ENCODE measurements at places on chromosomes 4 and X. TPM values are rescaled to one million over a fixed set of nuclear protein-coding genes. Genes with fewer than 3 reads are reported as not detected.

DNA sequence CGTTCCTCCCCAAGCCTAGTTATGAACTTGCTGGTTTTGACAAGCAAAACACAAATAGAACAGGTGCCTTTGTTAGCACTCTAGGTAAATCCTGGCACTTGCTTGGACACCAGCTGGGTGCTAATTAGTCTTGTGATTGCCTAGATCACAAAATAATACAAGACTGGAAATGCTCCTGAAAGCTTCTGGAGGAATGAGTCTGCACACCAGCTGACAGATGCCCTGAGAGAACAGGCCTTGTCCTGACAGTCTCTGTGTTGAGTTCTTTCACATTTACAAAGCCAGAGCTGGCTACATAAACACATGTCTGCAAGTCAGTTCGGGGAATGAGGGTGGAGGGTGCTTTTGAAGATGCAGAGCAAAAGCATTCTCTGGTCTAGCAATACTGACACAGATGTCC lies 93.8 kb downstream of the ELOVL6 start:
- no peaks in the 10 kb centered on the region for H3K27me3 ChIP-seq
- H3K36me3 ChIP-seq = peaks cover 3% of the 10 kb centered on the region
- peaks cover 8% of the 10 kb centered on the region for H3K4me1 ChIP-seq
- peak overlapping the region; percentile 18 for H3K27ac ChIP-seq
- no peak overlapping the region for H3K4me3 ChIP-seq

Gene GLRB
- total RNA-seq = 0.93 TPM

GRCh38 chr4:101208171-101208570 lies 139.2 kb downstream of the PPP3CA start:
- no peaks in the 10 kb centered on the region for H3K27me3 ChIP-seq
- no peak overlapping the region for H3K4me3 ChIP-seq
- H3K27ac ChIP-seq = no peak overlapping the region

DNA sequence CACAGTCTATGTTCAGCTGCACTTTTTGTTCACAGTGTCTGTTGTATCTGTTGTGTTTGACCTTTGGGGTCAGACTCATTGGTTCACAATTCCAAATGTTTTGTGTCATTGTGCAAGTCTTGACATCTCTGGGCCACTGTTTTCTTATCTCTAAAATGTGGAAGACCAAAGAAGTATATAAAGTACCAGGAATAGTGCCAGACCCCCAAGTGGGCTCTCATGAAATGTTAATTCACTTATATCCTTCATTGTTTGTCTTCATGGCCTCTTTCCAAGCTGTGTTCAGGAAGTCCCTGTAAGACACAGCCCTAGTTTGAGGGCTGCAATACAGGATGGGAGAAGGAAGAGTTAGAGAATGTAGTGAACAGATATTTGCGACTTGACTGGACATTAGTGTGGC lies 468.3 kb upstream of the BOD1L1 start:
- H3K4me1 ChIP-seq = no peaks in the 10 kb centered on the region
- no peaks in the 10 kb centered on the region for H3K36me3 ChIP-seq
- no peak for DNase-seq
- H3K4me3 ChIP-seq = no peak overlapping the region

Gene NRK
- 0.51 TPM for total RNA-seq

Gene TMPRSS11F
- not detected for total RNA-seq

Gene STATH
- not detected for total RNA-seq

DNA sequence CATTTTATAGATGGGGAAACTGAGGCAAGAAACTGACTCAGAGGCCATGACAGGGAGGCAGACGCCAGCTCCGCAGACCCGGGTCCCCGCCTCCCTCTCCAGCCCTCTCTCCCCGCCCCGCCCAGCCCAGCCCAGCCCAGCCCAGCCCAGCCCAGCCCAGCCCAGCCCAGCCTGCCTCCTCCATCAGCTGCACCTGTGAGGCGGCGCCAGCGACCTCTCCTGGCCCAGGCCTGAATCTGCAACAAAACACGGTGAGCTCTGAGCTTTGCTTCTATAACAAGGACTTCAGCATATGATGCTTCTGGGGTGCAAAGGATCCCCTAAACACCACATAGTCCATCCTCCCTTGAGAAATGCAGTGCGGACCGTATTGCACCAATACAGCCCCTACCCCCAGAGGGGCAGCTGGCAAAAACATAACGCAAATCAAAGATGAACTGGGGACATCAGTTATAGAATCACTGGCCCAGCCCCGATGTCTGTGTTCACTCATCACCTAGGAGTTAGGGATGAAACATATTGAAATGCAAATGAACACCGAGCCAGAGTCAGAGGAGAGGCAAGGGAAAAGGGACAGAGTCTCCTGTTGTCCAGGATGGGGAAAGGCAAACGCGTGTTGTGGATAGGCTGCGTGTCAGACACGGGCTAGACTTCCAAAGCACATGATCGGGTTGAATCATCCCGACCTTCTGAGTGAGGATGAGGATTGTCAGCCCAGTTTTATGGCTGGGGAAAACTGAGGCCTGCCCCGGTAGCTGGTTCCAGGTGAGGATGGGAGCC lies 216.1 kb upstream of the PSAPL1 start:
- no peaks in the 10 kb centered on the region for H3K4me1 ChIP-seq
- H3K27me3 ChIP-seq = no peaks in the 10 kb centered on the region
- H3K4me3 ChIP-seq = no peak overlapping the region
- peak; percentile 92 for DNase-seq
- no peaks in the 10 kb centered on the region for H3K36me3 ChIP-seq
- H3K27ac ChIP-seq = peak overlapping the region; percentile 32

DNA sequence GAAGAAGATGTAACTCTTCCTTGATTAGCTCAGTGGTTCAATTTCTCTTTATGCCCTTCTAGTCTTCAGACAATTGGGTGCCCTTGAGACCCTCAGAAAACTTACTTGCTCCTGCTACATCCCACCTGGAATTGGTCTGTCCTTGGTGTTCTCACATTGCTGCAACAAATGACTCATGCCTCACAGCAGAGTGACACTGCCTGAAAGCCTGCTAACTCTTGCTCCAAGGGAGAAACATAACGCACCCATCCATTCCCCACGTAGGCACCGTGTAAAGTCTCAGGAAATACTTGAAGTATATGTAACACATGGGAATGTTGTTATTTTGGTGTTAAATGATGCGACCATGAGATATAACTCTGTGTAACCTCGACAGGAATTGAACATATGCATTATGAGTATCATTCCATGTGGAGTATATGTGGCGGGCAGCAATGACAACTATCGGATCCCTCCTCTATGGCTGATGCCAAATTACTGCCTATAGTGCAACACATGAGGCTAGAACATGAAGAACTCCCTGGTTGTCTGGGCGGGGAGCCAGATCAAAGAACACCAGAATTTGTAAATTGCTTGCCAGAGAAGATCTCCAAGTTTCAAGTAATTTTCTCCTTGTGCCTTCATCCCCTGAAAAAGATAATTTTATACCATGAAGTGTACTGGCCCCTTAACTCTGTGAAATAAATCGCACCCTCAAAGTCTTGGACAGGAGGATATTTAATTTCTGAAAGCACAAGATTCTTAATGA lies 231.3 kb upstream of the STK26 start:
- no peak for DNase-seq
- H3K27ac ChIP-seq = no peak overlapping the region
- H3K36me3 ChIP-seq = peaks cover 79% of the 10 kb centered on the region
- H3K4me3 ChIP-seq = no peak overlapping the region
- H3K27me3 ChIP-seq = no peaks in the 10 kb centered on the region

Gene NPY5R
- total RNA-seq = 4.6 TPM

Gene PNMA5
- total RNA-seq = 0.09 TPM

Gene DMP1
- 0.09 TPM for total RNA-seq

GRCh38 chrX:7637066-7637465 lies 205.9 kb upstream of the VCX start:
- no peaks in the 10 kb centered on the region for H3K36me3 ChIP-seq
- H3K27ac ChIP-seq = no peak overlapping the region
- H3K27me3 ChIP-seq = no peaks in the 10 kb centered on the region

DNA sequence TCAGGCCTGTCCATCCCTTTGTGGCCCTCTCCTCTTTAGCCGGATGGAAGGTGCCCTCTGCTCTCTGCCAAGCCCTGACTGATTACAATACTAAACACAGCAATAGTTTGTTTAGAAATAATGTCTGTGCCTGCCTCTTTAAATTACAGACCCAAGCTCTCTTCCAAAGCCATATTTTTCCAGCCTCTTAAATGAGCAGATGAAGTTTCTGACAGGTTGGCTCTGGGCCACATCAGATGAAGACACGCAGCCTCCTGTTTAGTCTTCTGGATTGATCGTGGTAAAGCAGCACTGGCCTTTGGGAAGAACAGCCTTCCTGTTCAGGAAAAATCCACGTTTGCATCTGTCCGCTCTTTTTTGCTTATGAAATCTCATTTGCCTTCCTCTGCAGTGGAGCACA lies 133.6 kb downstream of the CPE start:
- no peaks in the 10 kb centered on the region for H3K4me1 ChIP-seq
- no peak overlapping the region for H3K27ac ChIP-seq
- H3K4me3 ChIP-seq = no peak overlapping the region
- no peak for DNase-seq

Gene GNRHR
- total RNA-seq = not detected

DNA sequence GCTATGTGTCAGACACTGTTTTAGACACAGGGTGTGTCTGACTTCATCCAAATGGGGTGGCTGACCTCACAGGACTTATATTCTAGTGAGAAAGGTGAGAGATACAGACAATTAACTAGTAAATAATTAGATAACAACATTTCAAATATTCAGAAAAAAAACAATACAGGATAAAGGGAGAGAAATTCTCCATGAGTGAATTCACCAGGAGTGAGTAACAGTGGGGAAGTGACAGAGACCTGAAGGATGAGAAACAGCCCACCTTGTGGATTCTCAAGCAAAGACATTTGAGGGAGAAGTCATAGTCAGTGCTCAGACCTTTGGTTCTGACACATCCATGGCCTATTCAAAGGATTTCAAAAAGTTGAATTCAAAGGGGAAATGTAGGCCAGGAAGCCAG lies 627.9 kb downstream of the IQCM start:
- no peaks in the 10 kb centered on the region for H3K36me3 ChIP-seq
- H3K4me3 ChIP-seq = no peak overlapping the region
- no peaks in the 10 kb centered on the region for H3K4me1 ChIP-seq
- H3K27me3 ChIP-seq = no peaks in the 10 kb centered on the region
- H3K27ac ChIP-seq = no peak overlapping the region
- DNase-seq = no peak

Gene MAP3K15
- 2.9 TPM for total RNA-seq

Gene GLRA2
- total RNA-seq = not detected

DNA sequence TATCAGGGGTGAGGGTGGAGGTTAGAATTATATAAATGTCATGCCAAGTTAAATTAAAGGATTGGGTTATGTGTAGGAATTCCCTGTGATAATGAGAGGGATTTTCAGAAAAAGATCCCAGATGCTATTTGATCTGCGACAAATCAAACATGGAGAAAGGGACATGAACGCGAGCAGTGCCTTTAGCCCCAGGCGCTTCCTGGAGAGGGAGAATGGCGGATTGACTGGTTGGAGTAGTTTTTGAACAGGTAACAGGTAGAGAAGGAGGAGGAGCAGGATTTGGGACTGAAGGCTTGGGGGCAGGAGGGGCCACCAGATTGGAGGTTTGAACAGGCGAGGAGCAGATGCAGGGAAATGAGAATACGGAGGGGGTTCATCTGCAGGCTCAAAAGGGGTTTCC lies 67.1 kb downstream of the LRP2BP start:
- H3K27ac ChIP-seq = no peak overlapping the region
- H3K36me3 ChIP-seq = peaks cover 68% of the 10 kb centered on the region
- H3K27me3 ChIP-seq = no peaks in the 10 kb centered on the region
- H3K4me1 ChIP-seq = no peaks in the 10 kb centered on the region
- H3K4me3 ChIP-seq = peak overlapping the region; percentile 53

- H3K4me3 ChIP-seq = no peak overlapping the region
- H3K36me3 ChIP-seq = no peaks in the 10 kb centered on the region
- H3K27ac ChIP-seq = no peak overlapping the region
- H3K27me3 ChIP-seq = no peaks in the 10 kb centered on the region
- no peak for DNase-seq
- H3K4me1 ChIP-seq = peaks cover 4% of the 10 kb centered on the region
Observed at GRCh38 chrX:24099394-24099793, 44.6 kb downstream of the EIF2S3 start.

GRCh38 chr4:79364061-79364460 lies 38.2 kb upstream of the NAA11 start:
- H3K27ac ChIP-seq = no peak overlapping the region
- no peak for DNase-seq
- no peaks in the 10 kb centered on the region for H3K27me3 ChIP-seq
- H3K4me3 ChIP-seq = no peak overlapping the region
- H3K36me3 ChIP-seq = no peaks in the 10 kb centered on the region
- no peaks in the 10 kb centered on the region for H3K4me1 ChIP-seq

- H3K4me1 ChIP-seq = peaks cover 16% of the 10 kb centered on the region
- H3K27me3 ChIP-seq = peaks cover 82% of the 10 kb centered on the region
- no peaks in the 10 kb centered on the region for H3K36me3 ChIP-seq
- peak; percentile 73 for DNase-seq
- H3K27ac ChIP-seq = no peak overlapping the region
Observed at GRCh38 chr4:110628663-110629213, 5.9 kb upstream of the PITX2 start.

Gene HEPH
- 70.3 TPM for total RNA-seq

- DNase-seq = no peak
- H3K4me3 ChIP-seq = no peak overlapping the region
- H3K27me3 ChIP-seq = no peaks in the 10 kb centered on the region
- H3K27ac ChIP-seq = no peak overlapping the region
- no peaks in the 10 kb centered on the region for H3K36me3 ChIP-seq
- H3K4me1 ChIP-seq = peaks cover 4% of the 10 kb centered on the region
Observed at GRCh38 chrX:15151267-15152186, 118.4 kb downstream of the ASB9 start.

- H3K4me1 ChIP-seq = peaks cover 18% of the 10 kb centered on the region
- H3K36me3 ChIP-seq = peaks cover 3% of the 10 kb centered on the region
- no peak for DNase-seq
Observed at GRCh38 chr4:119210775-119211174, 1.7 kb upstream of the USP53 start.

GRCh38 chr4:47736146-47736545 lies 101.7 kb downstream of the CORIN start:
- no peak for DNase-seq
- H3K27ac ChIP-seq = no peak overlapping the region
- H3K4me1 ChIP-seq = peaks cover 5% of the 10 kb centered on the region

DNA sequence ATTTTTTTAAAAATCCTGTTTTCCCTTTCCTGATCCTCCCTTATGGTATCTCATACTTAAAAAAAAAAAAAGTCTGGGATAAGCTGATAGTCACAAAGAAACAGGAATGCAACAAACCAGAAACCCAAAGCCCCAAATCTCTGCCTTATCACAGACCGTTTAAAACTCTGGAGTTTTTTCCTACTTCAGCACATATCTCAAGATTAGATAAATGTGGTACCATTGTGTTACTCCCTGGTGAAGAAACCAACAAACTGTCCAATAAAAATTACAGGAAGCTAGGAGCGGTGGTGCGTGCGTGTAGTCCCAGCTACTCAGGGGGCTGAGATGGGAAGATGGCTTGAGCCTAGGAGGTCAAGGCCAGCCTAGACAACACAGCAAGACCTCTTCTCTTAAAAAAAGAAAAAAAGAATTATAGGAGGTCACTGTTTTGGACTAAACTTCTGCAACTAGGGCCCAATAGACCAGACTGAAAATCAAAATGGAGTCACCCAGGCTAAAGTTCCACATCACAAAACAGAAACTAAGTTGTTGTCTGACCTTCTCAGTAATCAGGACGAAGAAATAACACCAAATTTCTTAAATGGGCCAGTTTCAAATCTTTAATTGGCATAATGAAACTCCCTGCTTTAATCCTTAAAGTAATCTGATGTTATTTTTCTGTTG lies 51.9 kb downstream of the RBM47 start:
- no peak overlapping the region for H3K4me3 ChIP-seq
- peaks cover 6% of the 10 kb centered on the region for H3K4me1 ChIP-seq
- DNase-seq = no peak

Gene NELFA
- total RNA-seq = 60.1 TPM

- H3K4me1 ChIP-seq = no peaks in the 10 kb centered on the region
- no peak for DNase-seq
- no peaks in the 10 kb centered on the region for H3K36me3 ChIP-seq
- no peak overlapping the region for H3K27ac ChIP-seq
Observed at GRCh38 chr4:110152386-110152785, 46.0 kb downstream of the ELOVL6 start.

All from endodermal cell (in vitro differentiated cells).